ENCODE measurements at places on chromosomes 4 and X.

GRCh38 chr4:111492496-111492895 is 652.8 kb upstream of the FAM241A start:
- no peak for DNase-seq

GRCh38 chr4:24583451-24584210 is 723 bp downstream of the DHX15 start:
- no peak for DNase-seq

DNA sequence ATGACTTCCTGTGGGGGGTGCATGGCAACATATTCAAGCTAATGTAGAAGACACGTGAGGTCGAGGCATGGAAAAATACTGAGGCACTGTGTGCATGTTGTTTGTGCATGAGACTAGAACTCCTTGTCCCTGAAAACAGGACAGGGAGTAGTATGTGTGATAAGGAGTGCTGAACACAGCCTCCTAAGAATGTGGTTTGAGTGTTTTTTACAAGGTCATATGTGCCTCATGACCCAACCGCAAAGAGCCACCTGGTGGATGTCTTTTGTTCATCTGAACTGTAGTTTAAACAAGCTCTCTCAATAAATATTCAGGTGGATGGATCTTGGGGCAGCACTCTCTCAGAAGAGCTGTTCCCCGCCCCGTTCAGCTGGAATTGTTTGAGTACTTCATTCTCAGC is 226.6 kb downstream of the NLGN4X start:
- no peak for DNase-seq

DNA sequence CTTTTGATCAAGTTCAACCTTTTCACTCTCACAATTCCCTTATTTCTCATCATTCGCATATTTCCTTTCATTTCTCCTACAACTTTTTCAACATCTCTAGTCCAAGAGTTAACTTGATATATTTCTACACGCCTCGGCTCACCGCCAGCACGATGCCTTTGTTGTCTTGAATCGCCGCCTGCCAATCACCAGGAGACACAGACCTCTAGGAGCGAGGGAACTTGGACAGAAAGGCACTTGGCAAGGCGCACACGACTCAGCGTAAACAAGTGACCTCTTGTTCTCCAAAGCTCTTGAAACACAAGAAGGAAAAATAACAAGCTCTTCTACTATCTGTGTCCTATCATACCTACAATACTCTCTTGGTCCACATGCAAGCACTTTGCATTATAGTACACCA is 27.1 kb upstream of the RBMX start:
- no peak for DNase-seq

GRCh38 chrX:137215467-137215866 is 181.7 kb upstream of the GPR101 start:
- no peak for DNase-seq

DNA sequence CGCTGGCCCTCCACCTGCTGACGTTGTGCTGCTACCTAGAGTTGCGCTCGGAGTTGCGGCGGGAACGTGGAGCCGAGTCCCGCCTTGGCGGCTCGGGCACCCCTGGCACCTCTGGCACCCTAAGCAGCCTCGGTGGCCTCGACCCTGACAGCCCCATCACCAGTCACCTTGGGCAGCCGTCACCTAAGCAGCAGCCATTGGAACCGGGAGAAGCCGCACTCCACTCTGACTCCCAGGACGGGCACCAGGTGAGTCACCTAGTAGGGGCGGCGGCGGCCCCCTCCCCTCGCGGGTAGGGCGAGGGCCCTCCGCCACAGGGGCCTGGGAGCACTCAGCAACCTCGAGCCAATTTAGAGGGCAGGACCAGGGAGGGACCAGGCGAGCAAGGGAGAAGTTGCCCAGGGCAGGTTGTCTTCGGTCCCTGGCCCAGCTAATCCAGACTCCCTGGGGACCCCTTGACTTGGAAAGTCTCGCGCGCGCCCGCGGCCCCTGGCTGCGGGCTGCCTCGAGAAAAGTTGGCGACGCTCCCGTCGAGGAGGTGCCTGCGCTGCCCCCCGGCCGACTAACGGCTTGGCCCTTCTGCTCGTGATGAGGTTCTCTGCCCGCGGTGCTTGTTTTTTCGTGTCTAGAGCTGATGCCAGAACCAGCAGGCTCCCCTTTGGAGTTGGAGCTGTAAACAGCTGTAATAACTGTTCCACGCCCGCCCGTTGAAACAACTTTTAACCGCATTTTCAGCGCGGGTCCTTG is 717 bp downstream of the EDA start:
- no peak for DNase-seq

GRCh38 chr4:18961879-18962278 is 940.3 kb upstream of the LCORL start:
- DNase-seq: no peak

- no peak for DNase-seq
These were observed 154.4 kb downstream of the PTTG2 start for GRCh38 chr4:38114386-38115150.

Measured in HS-5 (cell line).